ENCODE measurements at places on chromosomes 3 and 15.

DNA sequence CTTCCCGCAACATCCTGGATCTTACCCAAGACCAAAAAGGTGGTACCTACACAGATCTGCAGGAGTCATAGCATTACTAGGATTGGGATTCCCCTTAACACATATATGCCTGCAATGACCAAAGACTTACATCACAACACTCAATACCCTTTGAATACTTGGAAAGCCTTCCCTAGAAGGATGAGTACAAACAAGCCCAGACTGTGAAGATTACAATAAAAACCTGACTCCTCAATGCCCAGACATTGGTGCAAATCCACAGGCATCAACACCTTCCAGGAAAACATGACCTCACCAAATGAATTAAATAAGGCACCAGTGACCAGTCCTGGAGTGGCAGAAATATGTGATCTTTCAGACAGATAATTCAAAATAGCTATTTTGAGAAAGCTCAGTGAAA is 326.8 kb downstream of the TBL1XR1 start:
- no peak for DNase-seq

- DNase-seq, result no peak
Measured at GRCh38 chr3:116870379-116870778, 160.8 kb downstream of the TUSC7 start.

DNA sequence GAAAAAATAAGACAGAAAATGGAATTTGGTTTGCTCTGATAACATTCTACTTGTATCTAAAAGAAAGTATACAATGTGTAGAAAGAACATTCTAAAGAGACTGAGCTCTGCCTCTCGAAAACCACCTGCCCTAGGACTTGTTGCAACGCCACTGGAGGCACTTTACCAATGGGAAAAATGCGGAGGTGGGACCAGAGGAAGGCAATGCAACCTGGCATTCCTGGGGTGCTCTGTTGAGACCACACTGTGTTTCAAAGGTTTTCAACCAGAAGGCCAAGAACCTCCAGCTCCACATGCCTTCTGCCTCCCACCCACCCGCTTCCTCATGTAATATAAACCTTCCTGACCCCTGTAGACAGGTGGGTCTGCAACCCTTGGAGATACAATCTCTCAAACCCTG is 4.5 kb downstream of the PROK2 start:
- no peak for DNase-seq

- no peak for DNase-seq
Measured at GRCh38 chr3:43638594-43639447, 17.0 kb upstream of the ANO10 start.

- no peak for DNase-seq
Measured at GRCh38 chr3:195462308-195462610, 19.4 kb upstream of the ACAP2 start.

- no peak for DNase-seq
Measured at GRCh38 chr3:4757575-4758248, 221.5 kb upstream of the BHLHE40 start.

GRCh38 chr15:81754078-81754477 is 291.7 kb downstream of the MEX3B start:
- no peak for DNase-seq

DNA sequence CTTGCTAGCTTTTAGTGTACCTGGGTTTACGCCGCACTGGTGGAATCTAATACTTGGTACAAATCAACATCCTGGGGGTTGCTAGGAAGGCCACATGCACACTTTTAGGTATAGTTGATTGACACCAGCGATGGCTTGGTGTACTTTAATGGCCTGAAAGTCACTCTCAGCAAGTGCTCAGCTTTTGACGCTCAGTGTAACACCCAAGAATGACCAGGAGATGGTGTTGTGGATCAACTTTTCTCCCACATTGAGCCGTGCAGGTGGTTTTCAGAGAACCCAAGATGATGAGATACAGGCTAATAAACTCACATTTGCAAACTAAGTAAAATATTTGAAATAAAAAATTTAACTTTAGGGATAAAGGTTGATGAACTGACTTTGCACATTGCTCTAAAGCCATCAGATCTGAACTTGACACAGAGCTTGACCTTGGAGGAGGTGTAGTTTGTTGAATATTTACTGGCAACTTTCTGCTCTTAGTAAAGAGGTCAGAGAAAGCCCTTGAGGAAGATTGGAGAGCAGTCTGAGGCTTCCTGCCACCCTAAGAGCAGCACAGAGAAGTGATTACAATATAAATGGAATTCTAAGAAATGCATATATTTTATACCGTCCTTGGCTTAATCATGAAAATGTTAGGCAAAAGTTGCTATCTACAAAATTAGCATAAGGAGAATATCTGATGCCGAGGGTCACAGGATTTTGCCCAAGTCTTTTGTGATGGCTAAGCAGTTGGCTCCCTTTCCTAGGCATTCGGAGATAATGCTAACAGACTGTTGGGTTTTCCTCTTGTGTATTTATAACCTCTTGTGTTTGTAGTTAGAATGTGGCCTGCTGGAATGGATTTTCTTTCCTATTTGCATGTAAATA is 143.4 kb upstream of the RASGRP1 start:
- DNase-seq, result peak; percentile 30

GRCh38 chr3:149650828-149651227 is 7.0 kb downstream of the WWTR1 start:
- no peak for DNase-seq

- DNase-seq, result no peak
Measured at GRCh38 chr15:38528294-38528693, 36.3 kb downstream of the RASGRP1 start.
